ENCODE measurements at places on chromosomes 2 and 18.
A peak's percentile ranks its signal among the peaks of the same experiment; 100 is the strongest.

- no peak for DNase-seq
These were observed 27.3 kb upstream of the TDRD15 start for GRCh38 chr2:21096458-21096857.

DNA sequence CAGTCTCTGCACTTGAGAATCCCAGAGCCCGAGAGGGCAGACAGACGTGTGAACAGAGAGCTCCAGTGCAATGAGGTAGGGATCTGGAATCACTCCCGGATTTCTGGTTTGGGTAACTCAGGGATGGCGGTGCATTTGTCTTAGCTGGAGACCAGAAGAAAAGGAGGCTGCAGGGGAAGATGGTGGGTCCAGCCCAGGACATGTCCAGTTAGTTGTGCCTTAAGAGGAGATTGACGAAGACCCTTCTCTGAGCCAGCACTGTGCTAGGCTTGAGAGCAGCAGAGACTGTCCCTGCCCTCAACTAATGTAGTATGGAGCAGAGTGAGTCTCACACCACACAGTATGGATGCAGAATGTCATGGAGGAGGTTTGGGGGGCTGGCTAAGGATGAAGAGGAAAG is 150.6 kb upstream of the COPS8 start:
- DNase-seq = no peak

- DNase-seq = no peak
These were observed 1.4 kb upstream of the NCOA1 start for GRCh38 chr2:24489465-24490180.

- DNase-seq = peak; percentile 91
These were observed 194.2 kb downstream of the INHBB start for GRCh38 chr2:120539937-120540718.

- DNase-seq = no peak
These were observed 54.3 kb downstream of the PKDCC start for GRCh38 chr2:42102024-42102590.

- DNase-seq = no peak
These were observed 291.7 kb downstream of the GPD2 start for GRCh38 chr2:156727867-156728266.

- DNase-seq = no peak
These were observed 324.5 kb upstream of the UBE2E3 start for GRCh38 chr2:180655842-180656454.

- DNase-seq = no peak
These were observed 294.4 kb upstream of the PIK3C3 start for GRCh38 chr18:41660654-41661053.

- no peak for DNase-seq
These were observed 3.5 kb upstream of the NCK2 start for GRCh38 chr2:105741174-105741573.

All from HS-27A (cell line).